ENCODE measurements at places on chromosomes 6 and 20. TPM values are rescaled to one million over a fixed set of nuclear protein-coding genes. Genes with fewer than 3 reads are reported as not detected.
A peak's percentile ranks its signal among the peaks of the same experiment; 100 is the strongest.

- DNase-seq, result peak; percentile 80
Observed at GRCh38 chr6:26234421-26235301, 130.3 kb upstream of the BTN3A2 start.

- DNase-seq, result no peak
Observed at GRCh38 chr6:89575562-89575960, 63.0 kb downstream of the LYRM2 start.

DNA sequence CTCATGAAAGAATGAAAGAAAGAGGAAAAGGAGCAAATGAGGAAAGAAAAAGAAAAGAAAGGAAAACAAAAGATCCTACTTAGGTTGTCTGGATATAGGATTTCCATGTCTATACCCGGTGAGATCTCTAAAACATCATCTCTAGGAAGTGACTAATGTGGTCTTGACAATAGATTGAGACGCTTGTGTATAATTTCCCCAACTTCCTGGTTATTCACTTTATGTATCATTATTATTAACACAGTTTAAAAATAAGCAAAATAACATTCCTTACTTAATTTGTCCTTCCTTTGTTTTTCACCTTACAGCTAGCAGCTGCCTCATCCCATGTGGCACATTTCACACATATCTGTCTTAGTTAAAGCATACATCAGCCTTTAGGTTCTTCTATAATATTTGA, 27.0 kb downstream of the LAMA4 start:
- no peak for DNase-seq

DNA sequence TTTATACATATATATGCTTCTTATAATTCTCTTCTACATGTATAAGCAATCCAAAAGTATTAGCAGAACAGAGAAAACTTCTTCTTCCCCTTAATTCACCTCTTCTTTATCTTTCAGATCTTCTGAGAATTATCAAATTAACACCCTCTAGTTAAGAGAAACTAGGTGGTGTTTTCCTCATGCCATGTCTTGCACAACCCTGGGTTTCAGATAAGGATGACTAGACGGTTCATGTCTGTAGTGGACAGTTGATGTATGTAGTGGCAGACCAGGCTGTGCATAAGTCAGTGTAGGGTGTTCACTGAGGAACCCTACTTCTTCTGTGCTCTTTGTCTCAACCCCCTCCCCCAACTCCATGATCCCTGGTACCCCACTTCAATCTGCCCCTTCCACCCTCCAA, 187.3 kb downstream of the SAMD5 start:
- no peak for DNase-seq

TMEM244 gene
- total RNA-seq, result not detected

DNA sequence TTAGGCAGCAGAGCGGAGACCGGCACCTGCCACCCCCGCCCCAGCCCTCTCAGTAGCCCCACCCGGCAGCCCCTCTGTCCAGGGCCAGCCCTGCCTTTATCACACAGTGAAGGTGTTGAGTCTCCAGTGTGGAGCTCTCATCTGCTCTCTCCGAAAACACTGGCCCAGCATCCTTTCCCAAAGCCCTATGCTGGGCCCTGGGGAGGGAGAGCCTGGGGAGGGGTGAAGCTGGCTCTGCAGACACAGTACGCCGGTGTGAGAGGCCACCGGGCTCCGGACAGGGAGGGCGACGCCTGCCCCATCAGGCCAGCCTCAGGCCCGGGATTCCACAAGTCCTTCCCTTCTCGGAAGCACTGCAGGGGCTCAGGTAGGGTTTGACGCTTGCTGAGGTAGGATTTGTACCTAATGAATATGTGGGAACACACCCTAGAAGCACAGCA, 186.9 kb downstream of the ERMARD start:
- DNase-seq, result no peak

LY86 gene
- total RNA-seq, result not detected

HUS1B gene
- 1.2 TPM for total RNA-seq

KCNK17 gene
- total RNA-seq, result not detected

- no peak for DNase-seq
Observed at GRCh38 chr6:35392111-35392702, 49.8 kb downstream of the PPARD start.

- DNase-seq, result no peak
Observed at GRCh38 chr20:63404129-63405085, 43.3 kb upstream of the CHRNA4 start.

DNA sequence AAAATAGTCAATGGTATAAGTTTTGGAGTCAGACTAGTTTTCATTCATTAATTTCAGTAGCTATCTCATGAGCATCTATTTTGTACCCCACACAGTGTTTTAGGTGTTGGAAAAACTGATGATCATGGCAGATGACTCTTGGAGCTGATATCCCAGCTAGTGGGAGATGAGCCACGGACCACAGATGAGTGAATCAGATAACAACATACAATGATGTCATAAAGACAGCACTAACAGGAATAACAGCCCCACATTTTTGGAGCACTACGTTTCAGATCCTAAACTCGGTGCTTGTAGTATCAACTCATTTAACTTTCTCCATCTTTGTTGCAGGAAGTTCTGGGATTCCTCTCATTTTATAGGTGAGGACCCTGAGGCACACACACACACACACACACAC, 67.8 kb upstream of the EDN3 start:
- no peak for DNase-seq

GRCh38 chr6:107348224-107348623, 111.1 kb downstream of the PDSS2 start:
- no peak for DNase-seq

- no peak for DNase-seq
Observed at GRCh38 chr6:41716516-41717391, 18.7 kb downstream of the TFEB start.

PTCHD4 gene
- total RNA-seq, result 0.38 TPM

- no peak for DNase-seq
Observed at GRCh38 chr6:133957780-133958242, 4.8 kb downstream of the TBPL1 start.

DNA sequence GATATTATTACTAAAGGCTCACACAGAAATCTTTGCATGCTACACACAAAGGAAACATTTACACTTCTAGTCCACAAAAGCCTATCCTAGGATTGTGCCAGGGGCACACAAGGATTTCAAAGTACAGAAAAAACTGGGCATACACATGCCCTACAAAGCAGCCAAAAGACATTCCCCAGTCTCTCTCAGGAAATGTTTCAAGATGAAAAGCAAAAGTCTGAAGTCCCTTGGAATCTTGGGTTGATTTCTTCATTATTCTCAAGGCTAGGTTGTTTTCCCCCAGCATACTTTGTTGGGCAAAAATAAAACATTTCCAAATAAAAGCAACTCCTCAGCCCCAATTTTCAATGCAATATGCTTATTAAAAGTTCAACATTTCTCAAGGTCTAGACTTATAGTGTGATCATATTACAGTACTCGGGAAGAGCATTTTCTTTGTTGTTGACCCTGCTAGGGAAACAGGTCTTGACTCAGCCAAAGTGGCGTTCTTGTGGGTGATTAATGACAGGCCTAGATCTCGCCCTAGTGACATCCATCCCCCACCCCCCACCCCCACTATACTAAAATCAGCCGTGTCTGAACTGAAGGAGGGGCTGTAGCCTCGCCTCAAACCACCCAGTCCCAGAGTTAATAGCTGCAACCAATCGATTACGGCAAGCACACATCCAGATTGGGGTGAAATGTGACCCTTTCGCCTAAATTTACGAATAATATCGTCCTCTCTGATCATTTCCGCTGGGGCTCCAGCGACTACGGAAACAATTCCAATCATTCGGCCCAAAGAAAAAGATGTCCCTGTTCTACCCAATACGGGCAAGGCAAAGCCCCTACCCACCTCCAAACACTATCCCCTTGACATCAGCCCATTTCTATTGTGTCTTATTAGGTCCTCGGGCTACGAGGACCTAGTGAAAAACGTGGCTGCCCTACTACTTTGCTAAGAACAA, 1.4 kb downstream of the AKIRIN2 start:
- DNase-seq, result peak; percentile 55

GRCh38 chr20:46233701-46234100, 74.6 kb downstream of the CDH22 start:
- no peak for DNase-seq

GRCh38 chr20:48841196-48841874, 13.5 kb upstream of the PREX1 start:
- no peak for DNase-seq

- DNase-seq, result no peak
Observed at GRCh38 chr6:2943564-2943955, 27.8 kb downstream of the SERPINB6 start.

DNA sequence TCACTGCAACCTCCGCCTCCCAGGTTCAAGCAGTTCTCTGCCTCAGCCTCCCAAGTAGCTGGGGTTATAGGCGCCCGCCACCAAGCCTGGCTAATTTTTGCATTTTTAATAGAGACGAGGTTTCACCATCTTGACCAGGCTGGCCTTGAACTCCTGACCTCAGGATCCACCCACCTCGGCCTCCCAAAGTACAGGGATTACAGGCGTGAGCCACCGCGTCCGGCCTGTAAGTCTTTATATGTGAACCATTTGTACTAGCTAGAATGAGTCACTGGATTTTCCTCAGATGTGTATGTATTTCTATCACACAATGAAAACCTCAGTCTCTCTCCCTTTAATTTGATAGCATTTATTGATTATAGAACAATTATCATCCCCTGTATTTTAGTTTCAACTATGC, 34.0 kb downstream of the ITCH start:
- DNase-seq, result no peak

DNA sequence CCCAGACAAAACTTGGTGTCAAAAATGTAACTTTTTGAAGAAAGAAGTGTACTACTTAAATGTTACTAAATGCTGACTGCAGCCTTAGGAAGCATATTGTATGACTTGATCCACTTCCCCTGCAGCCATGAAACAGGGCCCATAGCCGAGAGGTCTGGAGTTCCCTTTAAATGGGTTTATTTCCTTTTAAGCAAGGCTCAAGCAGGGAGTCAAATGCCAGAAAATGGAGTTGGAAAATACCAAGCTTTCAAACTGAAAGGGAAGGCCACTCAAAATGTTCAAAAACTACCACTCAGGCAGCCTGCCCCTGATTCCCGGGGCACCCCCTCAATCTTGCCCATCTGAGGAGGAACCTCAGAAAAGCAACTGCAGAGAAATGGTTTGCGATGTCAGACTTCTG, 43.3 kb downstream of the SLC22A23 start:
- DNase-seq, result no peak

DNA sequence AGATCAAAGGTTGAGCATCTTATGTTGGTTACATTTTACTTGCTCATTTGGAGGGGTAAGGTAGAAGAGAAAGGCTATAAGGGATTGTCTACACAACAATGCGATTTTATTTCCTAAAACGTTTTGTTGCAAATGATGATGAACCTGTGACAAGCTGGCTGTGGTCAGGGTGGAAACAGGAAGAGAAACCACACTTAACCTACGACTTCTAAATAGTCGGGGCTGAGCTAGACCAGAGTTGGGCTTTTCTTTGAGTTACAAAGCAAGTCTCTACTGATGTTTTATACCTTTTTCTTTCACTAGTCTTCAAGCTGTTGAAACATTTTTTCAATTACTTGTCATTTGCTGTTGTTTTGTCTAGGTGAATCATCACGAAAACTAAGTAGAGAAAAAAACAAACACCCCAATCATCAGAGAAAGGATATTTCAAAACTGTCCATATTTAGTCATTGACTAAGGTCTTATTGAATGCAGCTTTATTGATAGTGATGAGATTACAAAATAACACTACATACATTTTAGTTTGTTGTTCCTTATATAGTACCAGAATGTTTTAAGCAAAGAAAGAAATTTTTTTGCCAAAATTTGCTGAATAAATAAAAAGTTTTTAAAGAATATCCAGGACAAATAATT, 18.0 kb downstream of the KLHL31 start:
- DNase-seq, result no peak

- DNase-seq, result no peak
Observed at GRCh38 chr6:36671687-36672375, 6.7 kb upstream of the CDKN1A start.

GRCh38 chr6:153207006-153207405, 75.9 kb upstream of the RGS17 start:
- DNase-seq, result no peak

DNA sequence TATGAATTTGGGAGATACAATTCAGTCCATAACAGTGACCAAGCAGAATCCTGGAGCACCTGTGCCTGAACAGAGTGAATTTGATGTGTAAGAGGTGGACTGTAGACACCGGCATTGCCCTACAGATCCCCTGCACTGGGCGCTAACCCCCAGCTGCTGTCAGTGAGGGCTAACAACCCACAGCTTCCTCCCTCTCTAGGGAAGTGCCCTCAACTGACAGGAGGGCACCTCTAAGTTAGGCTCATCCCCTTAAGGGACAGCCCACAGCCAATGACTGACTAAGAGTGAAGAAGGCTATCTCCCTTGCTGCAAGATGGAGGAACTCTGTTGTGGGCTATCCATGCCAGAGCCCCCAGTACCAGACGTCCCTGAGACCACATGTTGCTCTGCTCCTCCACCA, 15.3 kb upstream of the BPIFB1 start:
- no peak for DNase-seq

DNA sequence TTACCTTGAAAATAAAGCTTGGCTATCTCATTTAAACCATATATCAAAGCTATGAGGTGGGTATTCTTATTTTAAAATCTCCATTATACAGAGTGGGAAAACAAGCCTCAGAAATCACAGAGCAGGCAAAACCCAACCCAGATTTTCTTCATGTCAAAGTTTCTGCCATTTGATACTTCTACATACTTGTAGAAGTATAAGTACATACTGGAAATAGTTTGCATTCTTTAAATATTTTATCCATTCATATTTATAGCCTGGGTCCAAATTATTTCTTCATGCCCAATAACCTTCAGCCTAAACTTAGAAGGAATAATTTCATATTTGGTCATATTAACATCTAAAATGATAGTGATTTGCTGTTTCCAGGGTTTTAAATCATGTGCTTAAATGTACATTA, 61.8 kb downstream of the MLIP start:
- no peak for DNase-seq

DNA sequence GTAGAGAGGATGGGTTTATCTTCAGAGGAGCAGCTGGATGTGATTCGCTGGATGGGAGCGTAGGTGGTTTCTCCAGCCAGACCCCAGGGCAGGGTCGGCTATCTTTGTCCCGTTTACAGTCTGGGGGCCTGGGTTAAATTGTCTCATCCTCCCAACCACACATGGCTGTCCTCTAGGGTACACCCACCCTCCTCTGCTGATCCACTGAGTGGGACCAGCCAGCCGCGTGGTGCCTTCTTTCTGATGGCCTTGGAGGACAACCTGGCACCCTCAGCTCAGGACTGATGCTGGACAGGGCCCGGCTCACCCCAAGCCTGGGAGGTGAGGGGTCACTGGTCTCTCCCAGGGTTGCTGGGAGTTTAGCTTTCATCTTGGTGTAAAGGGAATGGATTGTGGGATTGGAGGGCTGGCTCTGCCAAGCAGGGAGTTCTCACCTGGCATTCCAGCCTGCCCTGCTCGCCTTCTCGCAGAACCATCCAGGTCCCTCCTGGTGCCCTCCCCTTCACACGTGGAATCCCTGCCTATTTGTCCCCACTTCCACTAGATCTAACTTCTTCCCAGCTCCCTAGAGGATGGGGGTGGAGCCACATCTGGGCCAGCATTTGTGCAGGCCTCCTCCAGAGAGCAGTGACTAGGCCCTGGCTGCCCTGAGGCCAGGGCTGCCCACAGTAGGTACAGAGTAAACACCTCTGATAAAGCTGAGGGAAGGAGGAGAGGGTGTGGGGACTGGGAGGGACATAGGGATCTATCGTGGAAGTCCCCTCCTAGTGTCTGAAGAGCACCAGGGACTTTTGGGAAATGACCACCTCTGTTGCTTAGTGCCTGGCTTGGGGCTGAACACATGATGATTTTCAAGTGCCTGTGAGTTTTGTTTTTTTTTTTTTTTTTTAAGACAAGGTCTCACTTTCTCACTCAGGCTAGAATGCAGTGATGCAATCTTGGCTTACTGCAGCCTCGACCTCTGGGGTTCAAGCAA, 1.6 kb downstream of the ITPR3 start:
- no peak for DNase-seq
